Mesothelial cell of epicardium (in vitro differentiated cells): ENCODE measurements at places on chromosomes 5 and 9.

DNA sequence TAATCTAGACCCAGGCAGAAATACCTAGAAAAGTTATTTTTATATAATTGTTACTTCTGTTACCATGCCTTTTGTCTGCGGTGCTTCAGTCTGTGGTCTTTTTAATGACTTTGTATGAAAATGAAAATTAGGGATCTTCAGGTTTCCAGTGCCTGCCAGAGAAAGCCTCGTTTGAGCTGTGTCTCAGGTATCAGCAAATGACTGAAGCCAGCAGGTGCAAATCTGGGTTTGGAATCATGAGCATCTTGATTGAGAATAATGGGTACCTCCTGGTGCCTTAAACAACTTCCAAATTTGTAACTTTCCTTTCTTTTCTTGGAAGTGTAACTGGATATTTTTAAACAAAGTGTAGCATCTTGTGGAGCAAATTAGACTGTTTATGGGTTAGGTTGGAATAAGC is 4.3 kb downstream of the ZBTB34 start:
- DNase-seq: no peak

DNA sequence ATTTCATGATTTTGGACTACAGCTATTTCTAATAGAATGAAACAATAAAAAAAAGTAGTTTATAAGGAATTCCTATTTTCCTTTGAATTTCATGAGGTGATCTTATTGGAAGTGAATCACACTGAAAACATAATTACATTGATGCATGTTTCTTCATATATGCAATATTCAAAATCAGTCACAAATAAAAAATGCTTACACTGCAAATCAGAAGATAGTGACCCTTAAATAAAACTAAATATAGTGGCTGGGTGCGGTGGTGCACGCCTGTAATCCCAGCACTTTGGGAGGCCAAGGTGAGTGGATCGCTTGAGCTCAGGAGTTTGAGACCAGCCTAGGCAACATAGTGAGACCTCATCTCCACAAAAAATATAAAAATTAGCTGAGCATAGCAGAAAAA is 79.5 kb downstream of the CDC14B start:
- no peak for DNase-seq

GRCh38 chr9:110135846-110136245 is 72.1 kb downstream of the C9orf152 start:
- no peak for DNase-seq

GRCh38 chr9:77915744-77916143 is 115.9 kb downstream of the GNAQ start:
- no peak for DNase-seq

GRCh38 chr9:34459356-34459755 is 751 bp downstream of the DNAI1 start:
- no peak for DNase-seq
